PC-3 (cell line): ENCODE measurements at places on chromosomes 7 and 10.
A peak's percentile ranks its signal among the peaks of the same experiment; 100 is the strongest.

- H3K27ac ChIP-seq, result no peak overlapping the region
- no peak for DNase-seq
- no peak overlapping the region for H3K4me3 ChIP-seq
- H3K27me3 ChIP-seq, result no peaks in the 10 kb centered on the region
These were observed 18.7 kb downstream of the TSPAN15 start for GRCh38 chr10:69469976-69470375.

- no peaks in the 10 kb centered on the region for H3K36me3 ChIP-seq
- no peaks in the 10 kb centered on the region for H3K27me3 ChIP-seq
- no peak overlapping the region for H3K27ac ChIP-seq
- H3K4me3 ChIP-seq, result no peak overlapping the region
These were observed 322.2 kb downstream of the BMPER start for GRCh38 chr7:34227525-34227924.

DNA sequence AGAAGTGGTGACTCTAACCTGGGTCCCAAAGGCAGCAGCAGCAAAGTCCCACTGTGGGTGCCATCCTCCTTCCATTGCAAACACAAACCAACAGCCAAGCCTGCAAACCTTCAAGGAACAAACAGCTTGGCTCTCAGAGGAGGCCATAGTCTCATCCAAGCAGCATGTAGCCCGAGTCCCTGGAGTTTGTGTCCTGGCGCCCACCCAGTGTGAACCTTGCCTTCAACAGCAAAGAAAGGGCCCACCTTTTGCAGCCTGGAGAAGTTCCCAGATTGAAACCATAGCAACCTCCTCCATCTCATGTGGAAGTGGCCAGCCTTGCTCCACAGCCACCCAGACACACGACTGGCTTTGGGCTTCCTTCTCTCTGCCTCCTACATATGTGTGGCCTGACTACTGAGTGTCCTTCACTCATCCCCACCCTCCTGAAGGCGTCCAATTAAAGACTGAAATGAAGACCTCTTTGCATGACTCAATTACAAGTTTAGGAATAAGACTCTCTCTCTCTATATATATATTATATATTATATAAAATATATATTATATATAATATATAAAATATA, 106.1 kb downstream of the C10orf90 start:
- H3K27ac ChIP-seq, result no peak overlapping the region
- no peaks in the 10 kb centered on the region for H3K27me3 ChIP-seq
- H3K4me3 ChIP-seq, result no peak overlapping the region
- 0 out of 2 replicates have a peak, but pooled peaks cover 3% of the 10 kb centered on the region for H3K4me1 ChIP-seq

DNA sequence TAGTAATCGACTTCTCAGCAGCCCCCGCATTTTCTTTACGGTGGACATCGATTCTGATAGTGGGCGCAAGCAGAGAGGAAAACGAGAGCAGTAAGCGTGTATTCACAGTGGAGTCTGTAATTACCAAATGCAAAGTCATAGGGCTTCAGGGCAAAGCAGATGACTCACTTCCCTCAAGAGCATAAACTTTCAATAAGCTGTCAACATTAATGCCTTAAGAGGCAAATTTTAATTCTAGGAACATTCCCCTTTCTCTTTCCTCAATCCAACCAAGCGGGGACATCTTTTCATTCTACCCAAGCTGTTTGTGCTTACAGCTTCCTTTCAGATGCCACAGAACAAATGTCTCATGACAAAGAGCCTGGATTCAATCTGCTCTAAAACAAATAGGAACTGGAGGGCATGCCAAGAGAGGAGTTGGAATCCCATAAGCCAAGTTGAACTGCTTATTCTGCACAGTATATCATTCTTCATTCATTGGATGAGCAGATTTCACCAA, 48.6 kb downstream of the MALSU1 start:
- peaks cover 75% of the 10 kb centered on the region for H3K4me1 ChIP-seq
- DNase-seq, result peak; percentile 89
- peak overlapping the region; percentile 62 for H3K4me3 ChIP-seq
- H3K27me3 ChIP-seq, result no peaks in the 10 kb centered on the region
- H3K27ac ChIP-seq, result peak overlapping the region; percentile 98

- DNase-seq, result peak; percentile 27
- no peaks in the 10 kb centered on the region for H3K27me3 ChIP-seq
These were observed 56.7 kb downstream of the NSUN6 start for GRCh38 chr10:18594574-18595156.
